Renal pelvis (tissue), 12 donors: ENCODE measurements at places on chromosomes 3 and 15. TPM values are rescaled to one million over a fixed set of nuclear protein-coding genes. Genes with fewer than 3 reads are reported as not detected.

GRCh38 chr15:62844564-62845240 is 197.8 kb upstream of the TPM1 start:
- DNase-seq, result no peak

The IFT122 gene
- polyA plus RNA-seq, result 59.1 TPM

The ITGA11 gene
- polyA plus RNA-seq, result 2.6 TPM

GRCh38 chr3:13507570-13508339 is 27.6 kb downstream of the HDAC11 start:
- no peak for DNase-seq

DNA sequence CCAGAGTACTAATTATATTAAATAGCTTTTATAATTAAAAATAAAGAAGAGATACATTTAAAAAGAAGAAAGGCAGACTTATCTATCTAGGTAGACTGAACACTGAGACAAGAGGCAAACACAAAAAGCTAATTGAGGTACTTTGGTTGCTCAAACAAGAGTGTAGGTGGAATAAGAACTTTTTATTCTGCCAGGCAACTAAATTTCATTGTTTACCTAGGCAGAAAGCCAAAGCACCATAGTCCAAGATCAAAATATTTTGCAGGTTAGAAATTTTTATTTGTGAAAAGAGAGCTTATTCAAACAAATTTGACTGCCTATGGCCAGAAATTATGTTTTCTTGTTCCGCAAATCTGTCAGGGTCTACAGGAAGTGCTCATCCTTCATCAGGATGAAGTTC is 499.6 kb upstream of the GBE1 start:
- no peak for DNase-seq

DNA sequence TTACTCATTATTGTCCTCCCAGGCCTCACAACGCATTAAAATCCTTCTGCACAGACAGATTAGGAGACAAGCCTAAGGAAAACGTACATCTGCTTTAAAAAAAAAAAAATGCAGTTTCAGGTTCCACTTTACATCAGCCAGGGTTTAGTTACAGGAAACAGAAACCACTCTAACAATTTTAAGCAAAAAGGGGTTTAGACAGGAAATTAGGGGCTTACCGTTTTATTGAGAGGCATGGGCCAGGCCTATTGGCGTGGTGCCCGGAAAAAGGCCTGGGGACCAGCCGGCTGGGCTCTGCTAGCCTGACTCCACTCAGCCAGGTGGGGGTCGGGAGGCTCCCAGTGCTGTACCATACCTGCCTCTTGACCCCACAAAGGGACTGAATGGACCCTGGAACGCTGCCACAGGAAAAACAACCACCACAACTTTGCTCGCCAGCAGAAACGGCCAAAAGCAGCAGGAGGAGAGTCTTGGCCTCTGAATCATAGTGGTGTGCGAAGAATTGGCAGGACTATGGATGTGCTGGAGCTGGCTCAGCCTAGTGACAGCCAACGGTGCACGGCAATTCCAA is 124.3 kb downstream of the CHSY1 start:
- DNase-seq, result no peak

DNA sequence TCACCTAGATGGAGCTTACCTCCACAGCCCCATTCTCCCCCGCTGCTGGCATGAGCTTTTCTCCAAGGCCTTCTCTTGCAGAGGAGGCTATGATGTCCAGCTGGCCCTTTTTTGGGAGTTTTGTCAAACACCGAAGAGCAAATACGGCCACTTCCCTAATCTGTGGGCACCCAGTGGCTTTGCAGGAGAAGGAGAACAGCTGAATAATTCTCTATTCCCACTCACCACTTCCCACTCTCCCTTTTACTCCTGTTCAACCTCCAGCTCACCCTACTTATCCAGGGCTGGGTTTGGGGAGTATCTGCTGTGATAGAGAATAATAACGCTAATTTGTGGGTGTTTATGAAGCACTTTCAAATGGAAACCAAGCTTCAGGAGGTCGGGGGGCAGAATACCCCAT is 93.0 kb downstream of the AAGAB start:
- no peak for DNase-seq

The WNT5A gene
- polyA plus RNA-seq, result 38.4 TPM

The PDZRN3 gene
- polyA plus RNA-seq, result 37.8 TPM

- no peak for DNase-seq
Observed at GRCh38 chr3:79846148-79846933, 78.5 kb upstream of the ROBO1 start.

GRCh38 chr3:137438561-137438960 is 325.6 kb upstream of the SOX14 start:
- no peak for DNase-seq

- no peak for DNase-seq
Observed at GRCh38 chr3:112776000-112776399, 70.7 kb downstream of the CD200R1L start.

DNA sequence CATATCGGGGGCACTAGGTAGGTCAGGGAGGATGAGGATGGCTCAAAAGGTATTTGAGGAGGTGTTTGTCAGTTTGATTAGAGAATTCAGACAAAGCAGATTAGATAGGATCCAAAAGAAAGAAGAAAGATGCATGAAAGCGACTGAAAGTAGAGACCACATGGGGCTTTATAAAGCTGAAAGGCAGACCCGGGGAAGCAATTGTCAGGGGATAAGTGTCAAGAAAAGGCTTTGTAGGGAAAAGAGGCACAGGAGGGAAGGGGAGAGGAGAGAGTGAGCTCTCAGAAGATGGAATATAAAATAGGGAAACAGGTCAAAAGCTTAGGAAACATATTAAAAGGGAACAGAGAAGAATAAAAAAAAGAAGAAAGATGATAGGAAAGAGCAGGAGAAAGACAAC is 308.2 kb upstream of the RORA start:
- no peak for DNase-seq

DNA sequence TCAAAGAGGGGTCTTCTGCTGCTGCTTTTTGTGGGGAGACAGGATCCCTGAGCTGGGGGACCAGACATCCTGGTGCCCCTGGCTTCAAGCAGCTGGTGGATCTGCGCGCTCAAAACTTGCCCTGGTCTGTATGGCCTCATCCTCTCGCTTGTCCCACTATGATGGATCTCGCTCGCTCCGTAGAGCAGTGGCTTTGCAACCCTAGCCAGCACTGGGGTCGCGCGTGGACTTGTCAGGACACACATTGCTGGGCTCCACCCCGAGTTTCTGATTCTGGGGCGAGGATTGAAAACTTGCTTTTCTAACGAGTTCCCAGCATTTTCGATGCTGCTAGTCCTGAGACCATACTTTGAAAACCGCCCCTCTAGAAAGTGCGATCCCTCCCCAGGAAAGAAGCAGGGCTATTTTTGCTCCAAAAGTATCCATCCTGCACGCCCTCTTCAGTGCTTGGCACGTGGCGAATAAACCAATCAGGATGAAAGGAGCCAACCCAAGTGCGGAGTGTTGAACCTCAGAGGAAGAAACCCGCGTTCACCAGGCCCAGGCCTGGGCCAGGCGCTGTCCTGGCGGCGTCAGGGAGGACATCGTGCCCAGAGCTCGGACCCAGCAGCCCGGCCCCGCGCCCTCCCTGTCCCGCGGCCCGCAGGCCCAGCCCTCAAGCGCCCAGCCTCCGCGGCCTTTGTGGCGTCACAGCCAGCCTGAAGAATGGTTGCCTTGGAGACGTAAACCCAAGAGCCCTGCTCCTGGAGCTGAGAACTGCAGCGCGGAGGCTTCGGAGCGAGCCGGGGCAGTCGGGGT is at the start of gene CFAP100:
Gene CFAP100, plus strand, starts transcription at position 731 of the 798 bp plus-strand sequence. CDS start 1,092 bp downstream, outside the sequence.
- DNase-seq, result peak; percentile 78

- DNase-seq, result no peak
Observed at GRCh38 chr3:86814321-86814720, 176.6 kb downstream of the VGLL3 start.

The PLA2G4E gene
- 0.04 TPM for polyA plus RNA-seq

DNA sequence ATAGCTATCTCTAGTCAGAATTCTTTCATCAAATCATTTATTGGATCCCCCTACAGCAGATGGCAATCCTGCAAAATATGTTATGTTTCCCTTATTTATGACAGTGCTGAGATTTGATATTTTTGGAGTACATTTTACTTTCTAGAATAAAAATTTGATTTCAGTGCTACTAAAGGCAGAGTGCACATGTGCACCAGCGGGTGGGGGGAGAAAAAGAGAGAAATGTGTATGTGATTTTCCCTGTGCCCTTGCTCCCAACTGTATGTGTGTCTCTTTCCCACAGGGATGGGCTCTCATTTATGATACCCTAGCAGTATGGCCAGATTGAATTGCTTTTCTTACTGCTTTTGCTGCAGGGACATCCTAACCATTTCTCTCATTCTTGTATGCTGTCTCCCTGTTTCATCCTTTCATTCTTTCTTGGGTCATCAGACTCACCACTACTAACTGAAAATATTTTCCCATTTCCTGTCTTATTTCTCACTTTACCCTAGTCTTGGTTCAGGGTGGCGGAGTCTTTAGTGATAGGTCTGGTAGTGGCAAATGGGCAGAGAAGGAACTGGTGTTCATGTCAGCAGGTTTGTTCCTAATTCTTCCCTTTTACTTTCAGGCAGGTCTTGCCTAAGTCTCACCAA is 140.7 kb downstream of the TCF12 start:
- DNase-seq, result no peak

- no peak for DNase-seq
Observed at GRCh38 chr3:115980709-115981108, 357.4 kb downstream of the GAP43 start.

DNA sequence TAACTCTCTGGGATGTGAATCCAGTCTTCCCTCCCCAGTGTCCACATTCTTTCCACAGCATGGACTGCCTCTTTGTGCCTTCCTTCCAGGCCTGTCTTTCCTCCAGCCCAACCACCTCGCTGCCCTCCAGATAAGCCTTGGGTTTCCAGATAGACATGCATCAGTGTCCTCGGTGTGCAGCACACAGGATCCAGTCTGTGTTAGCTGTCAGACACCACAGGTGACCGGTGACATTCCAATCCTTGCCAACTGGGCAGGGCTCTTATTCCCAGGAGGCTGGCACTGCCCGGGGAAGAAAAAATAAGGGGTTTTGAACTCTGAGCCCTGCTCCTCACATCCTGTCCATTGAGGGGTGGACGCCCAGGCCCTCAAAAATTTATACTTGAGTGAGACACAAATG is 6.0 kb upstream of the SLC6A1 start:
- no peak for DNase-seq

DNA sequence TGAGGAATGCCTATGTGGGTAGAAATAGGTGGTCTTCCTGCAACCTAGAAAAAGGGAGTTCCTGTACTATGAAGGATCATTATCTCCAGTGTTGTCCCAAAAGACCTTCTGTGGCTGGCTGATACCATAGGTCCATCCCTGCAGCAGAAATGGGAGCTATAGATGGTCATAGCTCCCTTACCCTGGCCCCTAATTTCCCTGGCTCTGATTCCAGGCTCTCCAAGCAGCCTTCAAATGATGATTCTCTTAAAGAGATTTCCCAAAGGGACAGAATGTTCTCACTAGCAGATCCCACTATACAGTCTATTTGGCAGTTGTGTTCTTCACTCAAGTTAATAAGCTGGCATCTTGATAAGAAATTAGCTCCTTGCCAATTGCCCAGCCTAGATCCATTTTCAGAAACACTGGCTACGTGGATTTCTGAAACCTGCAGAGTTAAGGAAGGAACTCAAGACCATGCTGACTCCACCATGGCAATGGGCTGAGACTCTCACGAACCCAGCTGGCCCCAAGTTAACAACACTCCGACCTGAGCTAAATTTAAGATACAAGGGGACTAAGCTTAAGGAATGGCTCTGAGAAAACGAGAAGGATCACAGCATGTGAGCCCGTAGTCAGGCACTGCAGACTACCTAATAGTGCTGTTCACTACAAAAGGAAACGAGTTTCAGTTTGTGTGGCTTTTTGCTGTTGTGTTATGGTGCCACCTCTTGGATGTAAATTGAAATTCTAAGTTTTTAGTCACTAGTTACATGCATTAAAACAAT is 11.4 kb downstream of the C15orf40 start:
- DNase-seq, result peak; percentile 53

GRCh38 chr15:70802629-70803028 is 39.3 kb upstream of the UACA start:
- DNase-seq, result no peak

DNA sequence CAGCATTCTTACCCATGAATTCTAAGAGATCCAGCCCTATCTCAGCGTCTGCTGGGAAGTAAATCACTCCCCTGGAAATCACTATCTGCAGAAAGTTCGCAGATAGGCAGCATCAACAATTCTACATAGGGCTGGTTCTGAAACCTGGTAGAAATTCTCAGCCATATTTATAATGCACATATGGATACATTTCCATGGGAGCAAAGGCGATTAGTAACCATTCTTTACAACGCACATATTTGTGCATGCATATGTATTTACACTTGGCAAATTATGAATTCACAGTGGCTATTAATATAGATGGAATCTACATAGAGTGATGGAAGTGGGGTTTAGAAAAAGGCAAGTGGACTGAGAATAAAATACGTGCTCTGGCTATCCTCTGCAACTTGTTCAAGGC is 128.0 kb upstream of the FOXB1 start:
- DNase-seq, result no peak

GRCh38 chr3:172711454-172711795 is 558 bp upstream of the NCEH1 start:
- DNase-seq, result no peak

The CPLX3 gene
- 0.08 TPM for polyA plus RNA-seq

- DNase-seq, result no peak
Observed at GRCh38 chr3:179991883-179992282, 44.9 kb downstream of the PEX5L start.

GRCh38 chr3:16378920-16379319 is 113.9 kb downstream of the OXNAD1 start:
- DNase-seq, result no peak

The PXYLP1 gene
- 37.7 TPM for polyA plus RNA-seq

- no peak for DNase-seq
Observed at GRCh38 chr15:75985971-75986370, 26.3 kb downstream of the NRG4 start.

- DNase-seq, result no peak
Observed at GRCh38 chr3:62493109-62493801, 119.9 kb upstream of the FEZF2 start.

DNA sequence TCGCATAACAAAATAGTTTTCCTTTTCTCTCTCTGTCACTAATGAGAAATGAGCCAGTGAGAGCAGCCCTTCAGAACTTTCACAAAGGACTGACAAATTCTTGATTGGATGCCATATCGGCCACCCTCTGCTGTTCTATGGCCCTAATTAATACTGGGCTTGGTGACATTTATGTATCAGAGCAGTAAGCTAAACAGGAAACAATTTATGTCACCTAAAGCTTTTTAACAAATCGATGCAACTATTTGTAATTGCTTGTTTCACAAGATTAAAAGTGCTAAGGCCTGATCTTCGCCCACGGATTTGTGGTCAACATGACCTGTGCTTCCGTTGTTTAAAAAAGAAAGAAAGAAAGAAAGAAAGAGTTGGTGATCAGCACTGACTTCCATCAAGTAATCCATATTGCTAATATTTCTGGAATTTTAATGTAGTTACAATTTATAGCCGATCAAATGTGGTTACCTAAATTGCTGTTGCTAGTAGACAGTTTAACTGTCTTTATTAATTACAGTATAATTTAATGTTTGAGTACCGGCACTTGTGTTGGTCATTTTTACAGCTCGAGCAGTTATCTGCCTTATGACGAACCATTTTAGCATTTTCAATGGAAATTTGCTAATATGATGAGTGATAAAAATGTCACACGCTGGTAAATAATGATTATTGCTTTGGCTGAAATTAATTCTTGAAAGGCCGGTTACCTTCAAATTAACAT is 631.3 kb downstream of the FOXP1 start:
- DNase-seq, result no peak

DNA sequence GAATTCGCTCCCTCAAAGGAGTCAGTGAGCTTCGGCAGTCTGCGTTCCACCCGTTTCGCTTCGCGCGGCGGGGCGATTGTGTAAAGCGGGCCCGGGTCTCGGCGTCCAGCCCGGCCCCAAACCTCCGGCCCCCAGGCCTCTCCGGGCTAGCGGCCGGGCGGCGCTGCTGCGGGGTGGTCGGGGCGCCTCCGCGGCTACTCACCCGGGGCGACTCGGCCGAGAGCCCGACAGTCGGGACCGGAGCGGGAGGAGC is 412 bp downstream of the CHDH start:
- no peak for DNase-seq
